ENCODE measurements at places on chromosomes 13 and 19. TPM values are rescaled to one million over a fixed set of nuclear protein-coding genes. Genes with fewer than 3 reads are reported as not detected.

DNA sequence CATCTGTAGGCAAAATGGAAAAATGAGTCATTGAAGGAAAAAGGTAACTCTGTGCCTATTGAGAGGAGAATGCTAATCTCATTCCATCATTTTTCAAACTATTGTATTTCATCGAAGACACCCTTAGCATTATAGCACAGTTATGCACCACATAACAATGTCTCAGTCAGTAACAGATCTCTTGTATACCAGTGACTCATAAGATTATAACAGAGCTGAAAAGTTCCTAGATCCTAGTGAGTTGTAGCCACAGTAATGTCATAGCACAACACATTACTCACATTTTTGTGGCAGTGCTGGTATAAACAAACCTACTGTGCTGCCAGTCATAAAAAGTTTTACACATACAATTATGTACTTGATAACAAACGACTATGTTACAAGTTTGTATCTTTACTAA is 1077.6 kb downstream of the DIAPH3 start:
- no peak for DNase-seq

GRCh38 chr13:56907766-56908165 is 233.0 kb upstream of the PRR20A start:
- DNase-seq: no peak

GRCh38 chr19:2246801-2247361 is 2.2 kb upstream of the AMH start:
- DNase-seq: no peak

DNA sequence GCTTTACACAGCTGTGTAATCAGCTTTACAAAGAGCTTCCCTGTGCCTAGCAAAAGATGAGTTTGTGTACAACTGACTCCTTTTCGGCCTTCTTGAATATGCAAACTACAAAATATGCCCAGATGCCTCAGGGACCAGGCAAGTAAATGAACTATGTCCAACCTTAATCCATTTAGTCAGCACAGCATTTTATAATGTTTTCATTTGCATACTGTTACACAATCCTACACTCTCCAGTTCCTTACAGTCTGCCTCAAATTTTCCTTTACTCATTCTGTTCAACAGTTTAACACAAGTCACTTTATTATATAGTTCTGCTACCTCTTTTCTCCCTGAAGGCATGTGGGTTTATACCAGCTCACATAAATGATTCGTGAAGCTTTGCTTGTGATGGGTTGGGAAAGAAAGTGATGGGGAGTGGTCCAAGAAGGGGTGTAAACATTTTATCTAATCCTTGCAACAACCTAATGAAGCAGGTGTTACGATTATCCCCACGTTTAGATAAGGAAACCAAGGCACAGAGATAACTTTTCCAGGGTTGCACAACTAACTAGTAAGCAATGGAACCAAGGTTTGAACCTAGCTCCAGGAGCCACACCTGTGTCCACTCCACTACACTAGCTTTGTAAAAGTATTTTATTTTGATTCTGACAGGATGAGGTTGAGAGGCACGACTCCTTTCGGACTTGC is 3.3 kb upstream of the USP12 start:
- no peak for DNase-seq

- DNase-seq: no peak
Measured at GRCh38 chr13:32537580-32538142, 934 bp downstream of the N4BP2L2 start.

DNA sequence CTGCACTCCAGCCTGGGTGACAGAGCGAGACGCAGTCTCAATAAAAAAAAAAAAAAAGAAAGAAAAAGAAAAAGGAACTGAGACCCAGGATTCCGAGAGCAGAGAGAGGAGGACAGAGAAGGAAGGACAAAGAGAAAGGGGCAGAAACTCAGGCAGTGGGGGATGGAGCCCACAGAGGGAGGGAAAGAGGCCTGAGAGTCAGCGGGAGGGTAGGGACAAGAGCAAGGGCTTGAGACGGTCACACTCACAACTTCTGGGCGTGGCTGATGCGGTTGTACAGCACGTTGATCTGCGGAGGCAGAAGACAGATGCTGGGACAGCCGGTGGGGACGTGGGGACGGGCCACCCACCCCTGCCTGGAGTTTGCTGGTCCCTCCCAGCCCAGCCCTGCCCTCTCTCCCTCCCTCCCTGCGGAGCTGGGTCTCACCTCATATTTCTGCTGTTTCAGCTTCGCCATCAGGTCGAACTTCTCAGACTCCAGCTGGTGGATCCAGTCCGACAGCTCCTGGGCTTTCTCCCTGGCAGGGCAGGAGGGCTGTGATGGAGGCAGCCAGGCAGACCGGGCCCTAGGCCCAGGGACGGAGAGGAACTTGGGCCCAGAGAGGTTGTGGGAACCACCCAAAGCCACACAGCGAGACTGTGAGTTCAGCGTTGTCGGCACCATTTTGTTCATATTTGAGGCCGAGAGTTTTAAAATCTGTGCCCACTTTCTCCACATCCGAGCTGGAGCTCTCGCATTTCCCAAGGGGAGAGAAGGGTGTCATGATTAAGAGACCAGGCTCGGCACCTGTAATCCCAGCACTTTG is 15.2 kb downstream of the TNNT1 start:
- no peak for DNase-seq

DNA sequence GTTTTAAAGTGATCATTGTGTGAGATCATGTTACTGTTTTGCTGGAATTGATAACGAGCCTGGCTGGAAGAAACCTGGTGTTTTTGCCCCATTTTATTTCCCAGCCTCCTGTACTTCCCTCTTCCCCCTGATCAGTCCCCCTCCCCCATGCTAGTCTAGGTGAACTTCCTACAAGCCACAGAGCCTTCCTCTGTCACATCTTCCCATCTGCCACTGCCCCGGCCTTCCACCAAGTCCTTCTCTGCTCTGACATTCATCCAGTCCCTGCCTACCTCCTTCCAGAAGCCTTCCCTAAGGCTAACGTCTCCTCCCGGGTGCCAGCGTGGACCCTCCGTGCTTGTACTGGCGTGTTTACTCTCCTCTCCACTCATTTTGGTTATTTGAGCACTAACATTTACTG is 14.3 kb downstream of the FARP1 start:
- DNase-seq: no peak

DNA sequence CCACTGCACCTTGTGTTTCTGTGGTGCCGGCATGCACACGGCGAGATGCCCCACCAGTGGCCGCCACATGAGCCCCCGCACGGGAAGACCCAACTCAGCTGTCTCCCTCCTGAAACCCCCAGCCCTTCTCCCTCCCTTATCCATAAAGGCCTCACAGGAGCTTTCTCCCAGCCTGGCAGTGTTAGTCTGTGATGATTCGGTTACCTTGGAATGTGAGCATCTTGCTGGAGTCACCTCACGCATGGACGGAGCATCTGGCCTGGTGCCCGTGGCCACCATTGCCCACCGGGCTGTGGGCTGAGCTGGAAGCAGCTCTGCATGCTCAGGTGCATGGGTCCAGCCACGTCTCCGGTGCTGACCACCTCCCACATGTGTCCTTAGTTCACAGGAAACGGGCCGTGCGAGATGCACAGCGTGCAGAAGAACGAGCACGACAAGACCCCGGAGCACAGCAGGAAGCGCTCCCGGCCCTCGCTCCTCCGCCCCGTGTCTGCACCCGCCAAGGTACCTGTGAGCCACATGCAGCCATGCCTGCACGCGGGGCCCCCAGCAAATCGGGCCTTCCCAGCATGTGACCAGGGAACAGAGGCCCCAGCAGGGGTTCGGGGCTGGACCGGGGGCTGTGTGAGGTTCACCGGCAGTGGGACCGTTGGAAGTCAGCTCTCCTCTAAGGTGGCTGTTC is 22.0 kb downstream of the SIN3B start:
- DNase-seq: no peak

POU2F2 gene
- 1.1 TPM for polyA plus RNA-seq

GRCh38 chr13:114318624-114319023 is 4.3 kb downstream of the CHAMP1 start:
- DNase-seq: no peak

DNA sequence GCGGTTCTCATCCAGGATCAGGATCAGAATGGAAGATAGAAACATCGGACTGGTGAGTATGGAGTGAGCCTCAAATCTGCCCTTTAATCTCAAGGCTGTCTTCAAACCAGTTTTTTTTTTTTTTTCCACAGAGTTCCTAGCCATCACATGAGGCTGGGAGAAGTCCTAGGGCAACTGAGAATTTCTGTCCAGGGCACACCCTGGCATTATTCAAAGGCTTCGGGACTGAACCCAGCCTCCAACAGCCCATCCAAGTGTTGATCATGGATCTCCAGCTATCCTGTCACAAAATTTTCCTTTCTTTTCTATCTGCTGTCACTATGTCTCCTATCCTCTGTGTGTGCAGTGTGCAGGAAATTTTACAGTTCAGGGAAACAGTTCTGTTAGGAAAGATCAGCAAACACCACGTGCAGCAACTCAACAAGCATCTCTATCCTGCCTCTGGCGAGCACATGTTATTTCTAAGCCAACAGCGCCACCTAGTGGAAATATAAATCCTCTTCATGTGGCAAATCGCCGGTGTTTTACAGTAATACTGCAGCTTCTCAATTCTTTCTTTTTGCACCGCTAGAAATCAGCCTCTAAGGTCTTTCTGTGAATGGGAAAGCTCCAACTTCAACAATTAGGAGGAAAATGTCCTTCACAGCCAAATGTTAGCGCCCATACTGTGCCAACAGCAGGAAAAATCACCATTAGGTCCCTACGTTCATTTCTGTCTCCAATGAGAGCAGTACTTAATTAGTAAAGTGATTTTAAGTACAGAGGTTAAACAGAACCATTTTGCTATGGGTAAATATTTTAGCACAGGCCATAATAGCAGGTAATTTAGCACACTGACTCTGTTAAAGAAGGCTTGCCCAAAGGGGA is 21.4 kb upstream of the ZNF181 start:
- peak; percentile 29 for DNase-seq

LSR gene
- 70.7 TPM for polyA plus RNA-seq

DNA sequence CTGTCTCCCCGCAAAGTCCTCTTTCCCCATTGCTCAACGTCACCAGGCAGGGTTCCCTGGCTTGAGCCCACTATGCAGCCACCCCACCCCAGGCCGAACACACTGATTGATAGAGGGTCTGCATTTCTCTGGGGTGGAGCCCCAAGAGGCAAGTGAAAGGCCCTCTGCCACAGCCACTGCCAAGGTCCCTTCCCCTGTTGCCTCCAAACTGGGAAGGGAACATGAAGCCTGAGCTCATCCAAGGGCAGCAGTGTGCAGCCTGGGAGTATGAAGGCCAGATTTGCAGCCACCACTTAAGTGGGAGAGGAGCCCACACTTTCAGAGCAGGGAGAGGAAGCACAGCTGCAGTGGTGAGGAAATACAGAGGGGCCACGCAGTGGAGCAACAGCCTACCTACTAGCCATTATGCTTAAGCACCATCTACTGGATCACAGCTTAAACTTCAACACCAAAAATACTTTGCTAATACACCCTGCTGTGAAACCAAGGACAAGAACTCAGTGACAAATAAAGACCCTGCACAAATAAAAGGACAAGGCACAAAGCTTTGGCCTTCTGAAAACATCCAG is 48.6 kb downstream of the UBL3 start:
- no peak for DNase-seq

DNA sequence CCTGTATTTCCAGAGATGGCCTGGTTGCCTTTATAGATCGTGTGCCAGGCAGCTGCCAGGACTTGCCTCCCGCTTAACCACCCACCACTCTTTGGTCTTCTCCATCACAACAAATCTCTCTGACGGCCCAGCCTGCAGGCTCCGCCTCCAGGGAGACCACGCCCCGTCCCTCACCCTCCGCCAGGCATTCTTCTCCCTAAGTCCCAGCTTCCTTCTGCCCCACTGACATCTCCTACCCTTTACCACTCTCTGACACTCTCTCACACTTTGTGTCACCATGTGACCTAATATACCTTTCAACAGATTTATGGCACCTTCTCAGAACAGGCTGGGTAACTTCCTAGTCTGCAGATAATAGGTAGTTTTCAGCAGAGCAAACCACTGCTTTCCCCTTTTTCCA is 95.1 kb downstream of the CAB39L start:
- DNase-seq: no peak

DNA sequence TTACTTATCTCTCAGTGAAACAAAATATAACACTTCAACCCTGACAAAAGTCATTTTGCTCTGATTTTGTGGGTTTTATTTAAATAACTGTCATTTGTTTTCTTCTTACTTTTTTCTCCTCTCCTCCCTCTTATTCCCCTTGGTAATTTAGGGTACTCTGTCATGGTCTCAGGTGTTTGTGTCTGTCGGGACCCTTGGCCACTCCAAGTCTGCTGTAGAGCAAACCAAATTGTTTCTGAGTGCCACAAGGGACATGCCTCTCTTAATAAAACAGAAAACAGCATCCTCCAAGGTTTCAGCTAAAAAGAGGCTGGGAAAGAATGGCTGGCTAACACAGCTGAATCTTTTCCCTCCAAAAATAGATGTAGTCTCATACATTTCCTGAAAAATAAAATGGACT is 573.1 kb upstream of the KLF12 start:
- no peak for DNase-seq

GRCh38 chr19:48878196-48879024 is 6.2 kb downstream of the PPP1R15A start:
- no peak for DNase-seq

ZNF98 gene
- 4.7 TPM for polyA plus RNA-seq

CEACAM1 gene
- polyA plus RNA-seq: 5.4 TPM

ZNF677 gene
- 53.2 TPM for polyA plus RNA-seq

DNA sequence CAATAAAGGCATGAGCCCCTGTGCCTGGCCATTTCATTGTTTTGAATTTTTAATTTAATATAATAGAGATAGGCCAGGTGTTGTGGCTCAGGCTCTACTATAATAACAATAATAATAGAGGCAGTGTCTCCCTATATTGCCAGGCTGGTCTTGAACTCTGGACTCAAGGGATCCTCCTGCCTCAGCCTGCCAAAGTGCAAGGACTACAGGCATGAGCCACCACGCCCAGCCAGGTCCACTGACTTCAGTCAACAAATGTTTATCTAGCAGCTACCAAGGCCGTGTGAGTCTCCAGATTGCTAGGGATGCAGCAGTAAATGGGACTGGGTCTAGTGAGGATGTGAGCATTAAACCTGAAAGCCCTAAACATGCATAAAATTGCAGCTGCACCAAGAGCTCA is 13.8 kb upstream of the ILF3 start:
- DNase-seq: no peak

- no peak for DNase-seq
Measured at GRCh38 chr19:17757125-17757524, 5.8 kb downstream of the FCHO1 start.

- DNase-seq: peak; percentile 11
Measured at GRCh38 chr19:17448131-17448967, at the start of gene TMEM221. Gene TMEM221, minus strand, starts transcription at chr19:17448668. Its CDS starts 206 bp downstream, at chr19:17448462.

LGALS14 gene
- polyA plus RNA-seq: not detected

BRSK1 gene
- polyA plus RNA-seq: 15.7 TPM

- DNase-seq: no peak
Measured at GRCh38 chr13:45464141-45464686, 525 bp upstream of the COG3 start.
